Gastroesophageal sphincter (tissue), 4 donors: ENCODE measurements at places on chromosomes 1 and 21. TPM values are rescaled to one million over a fixed set of nuclear protein-coding genes. Genes with fewer than 3 reads are reported as not detected.

Gene CNIH3
- 0.94 TPM for total RNA-seq

Gene PLA2G5
- 26.8 TPM for total RNA-seq

Gene CLCA4
- total RNA-seq: 20.3 TPM

Gene ANXA9
- total RNA-seq: not detected

Gene KRTAP12-2
- not detected for total RNA-seq

Gene CLCNKB
- 1.9 TPM for total RNA-seq

Gene C1orf52
- 15.4 TPM for total RNA-seq

Gene OR2L13
- total RNA-seq: not detected

DNA sequence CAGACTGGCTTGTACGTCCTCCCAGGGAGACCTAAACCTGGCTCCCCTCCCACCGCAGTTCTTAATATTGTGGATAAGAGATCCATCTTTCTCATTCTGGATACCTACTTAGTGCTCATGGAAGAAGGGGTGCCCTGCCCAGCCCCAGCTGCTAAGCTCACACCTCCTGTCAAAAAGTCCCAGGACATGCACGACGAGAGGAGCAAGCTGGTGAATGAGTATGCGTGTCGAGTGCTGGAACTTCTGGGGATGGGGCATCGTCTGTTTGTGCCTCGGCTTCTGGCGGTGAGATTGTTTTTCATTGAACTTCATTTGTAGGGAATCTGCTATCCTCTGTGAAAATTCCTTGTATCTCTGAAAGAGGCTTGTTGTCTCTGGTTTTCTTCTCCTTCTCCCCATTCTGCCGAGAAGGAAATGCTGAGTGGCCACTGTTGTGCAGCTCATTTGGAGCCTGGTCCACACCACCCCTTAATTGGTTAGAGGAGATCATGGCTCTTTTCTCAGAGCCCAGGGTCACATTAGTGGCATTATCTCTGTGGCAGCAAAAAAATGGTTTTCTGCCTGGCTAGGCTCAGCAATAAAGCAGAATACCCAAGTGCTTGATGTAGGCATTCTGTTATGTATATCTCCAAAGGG is 199.4 kb upstream of the CACYBP start:
- no peak for ATAC-seq

- ATAC-seq: no peak
Measured at GRCh38 chr1:9601942-9602793, 13.5 kb downstream of the TMEM201 start.

GRCh38 chr1:233679030-233679429 is 65.1 kb downstream of the KCNK1 start:
- ATAC-seq: no peak
